ENCODE measurements at places on chromosomes 2 and 18.

DNA sequence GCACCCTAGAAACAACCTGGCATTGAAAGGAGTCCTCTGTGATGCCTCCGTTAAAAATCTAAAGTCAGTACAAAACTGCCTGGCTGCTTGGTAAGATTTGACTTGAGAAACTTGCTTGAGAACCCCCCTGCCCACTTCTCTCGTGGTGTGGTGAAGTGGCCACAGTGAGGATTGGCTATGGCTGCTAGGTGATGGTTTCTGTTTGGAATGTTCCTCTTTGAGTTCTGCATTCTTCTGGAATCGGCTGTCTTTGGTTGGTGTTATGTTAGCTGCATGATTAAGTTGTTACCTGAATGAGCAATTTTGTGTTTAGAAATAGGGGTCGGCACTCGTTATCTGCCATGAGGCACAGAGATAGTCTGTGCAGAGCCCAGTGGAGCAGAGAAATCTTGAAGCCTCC is 21.7 kb upstream of the SAG start:
- peak; percentile 4 for DNase-seq

GRCh38 chr2:239948100-239948881 is 76.9 kb downstream of the NDUFA10 start:
- no peak for DNase-seq

GRCh38 chr18:61922435-61922834 is 29.6 kb upstream of the RNF152 start:
- peak; percentile 41 for DNase-seq

- no peak for DNase-seq
Measured at GRCh38 chr18:52152036-52152435, 188.0 kb upstream of the DCC start.

GRCh38 chr2:45826460-45826859 is 175.0 kb downstream of the PRKCE start:
- no peak for DNase-seq

GRCh38 chr2:158637357-158637756 is 157.8 kb upstream of the DAPL1 start:
- no peak for DNase-seq

DNA sequence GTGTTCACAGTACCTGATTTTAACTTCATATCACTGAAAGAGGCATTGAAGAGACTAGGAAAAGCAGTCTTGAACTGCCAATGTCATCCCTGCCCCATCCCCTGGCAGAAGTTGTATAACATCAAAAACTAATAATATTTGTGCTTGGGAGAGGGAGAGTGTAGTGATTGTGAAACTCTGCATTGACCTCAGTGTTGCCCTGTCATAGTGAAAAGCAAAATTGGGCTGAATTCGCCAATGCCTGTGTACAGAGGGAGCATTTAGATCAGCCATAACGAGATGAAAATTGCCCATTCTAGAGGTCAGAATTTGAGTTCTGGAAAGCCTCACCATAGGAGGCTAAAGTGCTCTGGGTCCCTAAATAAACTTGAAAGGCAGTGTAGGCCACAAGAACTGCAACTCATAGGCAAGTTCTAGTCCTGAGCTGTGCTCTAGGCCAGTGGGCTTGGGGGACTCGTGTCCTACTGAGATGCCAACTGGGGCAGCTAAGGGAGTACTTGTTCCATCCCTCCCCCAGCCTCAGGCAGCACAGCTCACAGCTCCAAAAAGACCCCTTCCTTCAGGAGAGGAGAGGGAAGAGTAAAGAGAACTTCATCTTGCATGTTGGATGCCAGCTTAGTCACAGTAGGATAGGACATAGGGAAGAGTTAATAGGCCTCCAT is 855.6 kb downstream of the TSN start:
- no peak for DNase-seq

GRCh38 chr2:39118786-39119499 is 1.9 kb downstream of the SOS1 start:
- peak; percentile 46 for DNase-seq

DNA sequence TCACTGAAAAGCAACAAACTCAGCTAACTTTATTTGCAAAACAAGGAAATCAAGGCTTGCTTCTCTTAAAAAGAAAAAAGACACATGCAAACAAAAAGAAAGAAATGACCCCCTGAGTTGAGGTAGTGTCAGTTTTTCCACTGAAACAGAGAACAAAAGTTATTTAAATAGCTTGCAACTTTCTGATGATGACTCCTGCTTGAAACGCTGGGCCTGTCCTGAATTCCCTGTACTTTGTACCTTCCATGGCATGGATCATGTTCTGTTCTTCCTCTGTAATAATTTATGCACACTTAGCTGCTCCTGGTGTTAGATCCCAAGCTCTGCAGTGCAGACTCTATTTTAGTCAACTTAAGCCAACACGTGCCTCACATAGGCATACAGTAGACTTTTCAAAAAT is 84.0 kb downstream of the SKA1 start:
- no peak for DNase-seq

- no peak for DNase-seq
Measured at GRCh38 chr18:41004324-41004723, 950.7 kb upstream of the PIK3C3 start.

DNA sequence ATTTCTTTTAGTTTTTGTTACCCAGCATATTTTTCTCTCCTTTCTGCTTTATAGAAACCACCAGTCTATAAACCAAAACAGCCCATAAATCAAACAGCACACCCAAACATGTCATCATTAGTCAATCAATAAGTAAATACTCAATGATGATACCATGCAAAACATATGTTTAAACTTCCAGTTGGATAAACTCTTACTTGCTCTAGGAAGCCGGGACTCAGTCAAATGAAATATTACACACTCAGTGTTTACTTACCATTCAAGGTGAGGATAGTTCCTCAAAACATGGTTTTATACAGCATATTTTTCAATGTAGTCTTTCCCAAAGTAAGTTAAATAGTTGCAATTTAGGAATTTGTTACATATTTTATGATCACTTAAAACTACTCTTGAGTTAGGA is 343.6 kb upstream of the NXPH2 start:
- no peak for DNase-seq

DNA sequence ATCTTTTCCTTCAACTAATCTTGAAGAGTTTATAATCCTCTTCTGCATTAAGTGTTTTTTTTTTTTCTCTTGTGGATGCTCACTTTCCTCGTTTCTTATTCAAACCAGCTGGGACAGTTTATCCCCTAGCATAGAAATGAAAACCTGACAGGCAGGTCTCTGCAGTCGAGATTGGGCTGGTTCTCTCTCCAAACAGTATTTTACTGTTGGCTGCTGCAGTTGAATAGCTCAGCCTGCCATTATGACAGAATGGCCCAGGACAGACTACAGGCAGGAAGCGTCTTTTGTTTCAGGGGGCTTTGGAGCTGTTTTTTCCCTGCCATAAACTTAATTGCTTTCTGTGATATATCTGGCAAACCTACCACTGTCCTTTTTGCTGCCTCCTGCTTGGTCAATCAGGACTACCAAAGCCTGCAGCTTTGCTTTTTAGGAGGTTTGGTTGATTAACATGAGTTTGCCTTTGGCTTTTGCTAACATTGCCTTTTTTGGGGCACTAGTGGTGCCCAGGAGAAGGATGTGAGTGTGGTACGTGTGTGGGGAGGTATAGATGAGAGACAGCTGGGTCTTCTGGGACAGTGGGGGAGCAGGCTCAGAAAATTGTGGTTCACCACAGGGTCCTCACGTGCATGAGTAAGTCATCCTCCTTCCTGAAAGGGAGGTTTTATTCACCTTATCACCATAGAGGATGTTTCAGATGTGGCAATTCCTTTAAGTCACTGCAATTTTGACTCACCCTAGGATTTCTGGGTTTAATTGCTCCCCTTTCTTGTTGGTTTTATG is 128.7 kb downstream of the LYPD6B start:
- no peak for DNase-seq

DNA sequence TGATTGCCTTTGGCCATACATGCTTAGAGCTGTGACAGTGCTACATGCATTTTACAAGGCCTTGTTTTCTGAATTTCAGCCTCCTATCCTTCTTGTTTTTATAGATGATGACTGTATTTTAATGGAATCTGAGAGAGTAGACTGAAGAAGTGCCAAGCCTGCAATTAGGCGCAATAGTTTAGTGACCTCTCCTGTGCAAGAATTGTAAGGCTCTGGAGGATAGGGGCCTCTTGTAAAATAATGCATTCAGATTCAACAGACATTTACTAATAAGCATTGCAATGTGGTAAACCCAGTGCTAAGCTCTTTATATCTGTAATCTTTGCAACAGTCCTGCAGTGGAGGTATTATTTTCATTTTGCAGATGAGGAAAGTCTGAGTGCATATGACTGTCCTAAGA is 105.5 kb downstream of the TDRD15 start:
- DNase-seq: no peak

DNA sequence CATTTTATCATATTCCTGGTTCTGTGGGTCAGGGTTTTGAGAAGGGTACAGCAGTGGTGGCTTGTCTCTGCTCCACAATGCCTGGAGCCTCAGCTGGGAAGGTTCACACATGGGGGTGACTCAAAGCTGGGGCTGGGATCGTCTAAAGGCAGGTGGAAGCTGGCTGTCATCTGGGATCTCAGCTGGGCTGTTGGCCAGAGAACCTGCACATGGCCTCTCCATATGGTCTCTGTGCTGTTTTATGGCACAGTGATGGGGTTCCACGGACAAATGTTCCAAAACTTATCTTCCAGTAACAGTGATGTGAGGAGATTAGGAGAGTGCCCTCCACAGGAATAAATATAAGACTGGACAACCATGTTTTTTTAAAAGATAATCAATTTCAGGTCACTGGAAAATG is 191.4 kb downstream of the SS18 start:
- no peak for DNase-seq

GRCh38 chr2:53549497-53549896 is 218.1 kb upstream of the CHAC2 start:
- DNase-seq: no peak

GRCh38 chr2:241280291-241280690 is 35.2 kb downstream of the HDLBP start:
- no peak for DNase-seq

DNA sequence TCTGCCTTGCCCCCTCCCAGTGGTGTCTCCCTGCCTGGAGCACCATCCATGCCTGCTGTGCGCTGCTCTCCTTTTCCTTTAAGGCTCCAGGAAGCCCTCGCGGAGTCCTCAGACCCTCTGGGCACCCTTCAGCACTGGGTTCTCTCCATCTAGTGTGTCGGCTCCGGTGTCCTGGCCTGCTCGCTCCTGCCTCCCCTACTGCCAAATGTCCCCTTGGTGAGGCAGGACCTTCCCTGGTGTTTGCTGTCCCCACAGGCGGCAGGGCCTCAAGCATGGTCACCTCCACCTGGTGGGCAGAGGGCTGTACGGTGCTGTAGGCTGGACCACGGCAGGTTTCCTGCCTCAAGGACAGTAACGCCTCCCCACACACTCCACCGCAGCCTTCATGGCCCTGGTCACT is 90.2 kb downstream of the DGKD start:
- DNase-seq: no peak

DNA sequence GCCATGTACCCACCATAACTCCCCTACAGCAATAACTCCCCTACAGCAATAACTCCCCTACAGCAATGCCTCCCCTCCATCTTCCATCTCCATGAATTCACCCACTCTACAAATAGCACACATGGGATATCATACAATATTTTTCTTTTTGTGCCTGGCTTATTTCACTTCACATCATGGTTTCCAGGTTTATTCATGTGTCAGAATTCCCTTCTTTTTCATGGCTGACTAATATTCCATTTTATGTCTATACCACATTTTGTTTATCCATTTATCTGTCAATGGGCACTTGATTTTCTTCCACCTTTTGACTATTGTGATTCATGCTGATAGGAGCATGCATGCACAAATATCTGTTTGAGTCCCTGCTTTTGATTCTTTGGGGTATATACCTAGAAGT is 178.3 kb downstream of the SMAD7 start:
- no peak for DNase-seq

DNA sequence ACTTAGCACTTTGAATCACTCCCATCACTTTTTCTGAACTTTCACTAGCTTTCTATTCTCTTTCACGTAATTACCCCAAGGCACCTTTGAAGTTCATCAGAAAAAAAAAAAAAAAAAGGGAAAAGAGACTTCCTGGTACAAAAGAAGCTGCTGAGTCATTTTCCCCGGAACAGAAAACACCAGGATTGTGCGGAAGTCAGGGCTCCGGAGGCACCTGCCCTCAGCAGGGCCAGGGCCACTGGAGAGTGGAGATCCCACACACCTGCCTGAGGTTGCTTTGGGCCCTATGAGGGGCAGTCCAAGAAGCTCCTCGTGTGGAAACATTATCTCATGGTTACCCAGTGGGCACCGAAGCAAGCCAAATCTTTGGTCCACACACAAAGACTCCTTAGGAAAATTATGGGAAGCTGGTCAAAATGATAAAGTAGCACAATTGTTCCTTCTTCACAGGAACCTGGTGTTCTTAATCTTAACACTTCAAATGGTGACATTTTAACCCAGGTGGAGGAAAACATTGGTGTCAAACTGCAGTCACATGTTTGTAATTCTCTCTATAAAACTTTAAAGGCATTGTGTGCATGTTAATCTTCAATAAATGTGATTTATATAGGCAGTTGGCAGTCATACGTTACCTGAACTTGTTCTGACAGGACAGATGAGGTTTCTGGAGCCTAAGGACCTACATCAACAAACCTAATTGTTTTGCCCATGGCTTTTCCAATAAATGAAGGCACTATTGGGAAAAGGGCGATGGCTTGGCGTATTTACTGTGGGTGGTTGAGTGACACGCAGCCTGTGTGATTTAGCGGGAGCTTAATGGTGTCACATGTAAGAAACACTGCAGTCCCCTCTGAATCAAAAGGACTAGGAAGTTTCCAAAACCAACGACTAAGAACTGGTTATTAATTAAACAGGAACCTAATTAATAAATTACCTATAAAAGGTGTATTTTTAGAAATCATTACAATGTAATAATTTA is 23.4 kb upstream of the FAM110C start:
- DNase-seq: no peak

GRCh38 chr2:198321522-198322088 is 517.2 kb downstream of the PLCL1 start:
- peak; percentile 8 for DNase-seq

- DNase-seq: no peak
Measured at GRCh38 chr2:227117027-227117426, 47.0 kb downstream of the COL4A4 start.

- no peak for DNase-seq
Measured at GRCh38 chr2:96396602-96397001, 61.0 kb downstream of the NCAPH start.

DNA sequence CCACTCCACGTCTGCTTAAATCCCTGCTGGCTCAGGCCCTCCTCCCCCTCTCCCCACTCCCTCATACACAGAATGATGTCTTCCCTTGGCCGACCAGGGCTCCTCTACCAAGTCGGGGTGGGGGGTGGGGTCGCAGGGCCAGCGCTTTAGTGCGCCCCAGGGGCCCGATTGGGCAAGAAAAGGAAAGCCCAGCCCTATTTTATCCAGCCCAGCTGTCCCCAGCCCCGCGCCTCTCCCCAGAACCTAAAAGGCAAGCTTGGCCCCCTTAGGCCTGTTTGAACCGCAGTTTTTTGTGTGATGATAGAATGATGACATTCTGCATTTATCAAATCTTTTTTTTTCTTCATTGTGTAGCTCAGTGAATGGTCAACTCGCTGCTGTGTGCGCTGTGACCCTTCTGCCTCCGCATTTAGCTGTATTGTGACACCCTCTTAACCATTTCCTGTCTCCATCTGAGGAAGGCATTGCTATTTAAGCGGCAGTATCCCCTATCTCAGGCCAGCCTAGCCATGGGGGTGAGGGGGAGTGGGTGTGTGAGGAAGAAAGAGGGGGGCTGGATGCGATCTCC is 231.4 kb downstream of the HAUS1 start:
- peak; percentile 20 for DNase-seq

- no peak for DNase-seq
Measured at GRCh38 chr2:98530114-98530513, 78.2 kb downstream of the COA5 start.
